Fibroblast of skin of left biceps (primary cell): ENCODE measurements at places on chromosomes 5 and 9.

DNA sequence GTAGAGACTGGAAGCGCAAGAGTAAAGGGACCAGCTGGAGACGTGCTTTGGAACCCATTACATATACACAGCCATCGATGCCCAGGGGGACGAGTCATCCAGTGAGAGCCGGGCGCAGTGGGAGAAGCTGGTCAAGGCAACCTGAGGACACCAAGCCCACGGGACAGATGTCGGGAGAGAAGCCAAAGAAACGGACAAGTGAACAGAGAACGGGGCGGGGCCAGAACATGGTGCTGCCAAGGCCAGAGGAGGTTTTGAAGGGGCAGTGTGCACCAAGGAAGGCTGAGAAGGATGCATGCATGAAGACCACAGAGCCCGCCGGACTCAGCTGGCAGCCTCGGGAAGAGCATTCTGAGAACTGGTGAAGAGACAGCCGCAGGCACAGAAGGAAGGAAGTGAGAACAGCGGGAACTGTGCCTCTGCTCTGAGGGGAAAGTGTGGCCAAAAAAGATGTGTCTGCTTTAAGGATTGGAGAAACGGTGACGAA, 20.3 kb downstream of the CAMSAP1 start:
- no peak for DNase-seq

GRCh38 chr9:117368684-117369230, 46.1 kb downstream of the ASTN2 start:
- DNase-seq, result no peak

- peak; percentile 1 for DNase-seq
Observed at GRCh38 chr5:40879163-40879942, 29.9 kb upstream of the C7 start.

- DNase-seq, result no peak
Observed at GRCh38 chr5:107359916-107360234, 310.9 kb downstream of the EFNA5 start.

DNA sequence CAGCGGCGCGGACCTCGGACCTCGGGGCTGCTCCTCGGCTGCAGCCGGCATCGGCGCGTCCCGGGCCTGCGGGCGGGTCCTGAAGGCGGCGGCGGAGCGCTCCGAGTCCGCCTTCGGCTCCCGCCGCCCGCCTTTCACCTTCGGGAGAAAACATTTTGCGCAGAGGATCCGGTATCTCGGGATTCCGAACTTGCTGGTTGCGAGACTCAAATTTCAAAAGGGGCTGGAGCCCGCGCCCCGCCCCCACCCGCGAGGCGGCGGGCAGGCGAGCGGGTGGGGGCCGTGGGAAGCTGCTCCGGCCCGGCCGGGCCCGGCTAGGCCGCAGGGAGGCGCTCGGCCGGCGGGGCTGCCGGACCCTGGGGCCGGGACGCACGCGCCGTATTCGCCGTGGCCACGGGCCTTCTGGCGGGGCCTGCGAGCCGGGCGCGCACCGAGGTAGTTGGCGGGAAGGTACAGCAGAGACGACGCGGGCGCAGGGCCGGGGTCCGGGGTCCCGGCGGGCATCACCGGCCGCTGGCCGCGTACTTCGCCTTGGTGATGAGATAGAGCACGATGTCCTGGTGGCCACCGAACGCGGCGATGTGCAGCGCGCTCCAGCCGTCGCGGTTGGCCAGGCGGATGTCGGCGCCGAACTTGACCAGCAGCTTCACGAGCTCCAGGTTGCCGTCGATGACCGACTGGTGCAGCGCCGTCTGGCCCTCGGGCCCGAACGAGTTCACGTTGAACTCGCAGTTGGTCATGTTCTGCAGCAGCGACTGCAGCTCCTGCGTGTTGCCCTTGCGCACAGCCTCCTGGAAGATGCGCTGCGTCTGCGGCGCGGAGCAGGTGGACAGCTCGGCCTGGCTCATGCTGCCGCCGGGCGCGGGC, 757 bp downstream of the NRARP start:
- no peak for DNase-seq

- no peak for DNase-seq
Observed at GRCh38 chr5:178625679-178626483, 969 bp downstream of the CLK4 start.

GRCh38 chr5:101425339-101425859, 522.3 kb upstream of the ST8SIA4 start:
- no peak for DNase-seq

- no peak for DNase-seq
Observed at GRCh38 chr5:86918246-86918645, 300.5 kb downstream of the COX7C start.

DNA sequence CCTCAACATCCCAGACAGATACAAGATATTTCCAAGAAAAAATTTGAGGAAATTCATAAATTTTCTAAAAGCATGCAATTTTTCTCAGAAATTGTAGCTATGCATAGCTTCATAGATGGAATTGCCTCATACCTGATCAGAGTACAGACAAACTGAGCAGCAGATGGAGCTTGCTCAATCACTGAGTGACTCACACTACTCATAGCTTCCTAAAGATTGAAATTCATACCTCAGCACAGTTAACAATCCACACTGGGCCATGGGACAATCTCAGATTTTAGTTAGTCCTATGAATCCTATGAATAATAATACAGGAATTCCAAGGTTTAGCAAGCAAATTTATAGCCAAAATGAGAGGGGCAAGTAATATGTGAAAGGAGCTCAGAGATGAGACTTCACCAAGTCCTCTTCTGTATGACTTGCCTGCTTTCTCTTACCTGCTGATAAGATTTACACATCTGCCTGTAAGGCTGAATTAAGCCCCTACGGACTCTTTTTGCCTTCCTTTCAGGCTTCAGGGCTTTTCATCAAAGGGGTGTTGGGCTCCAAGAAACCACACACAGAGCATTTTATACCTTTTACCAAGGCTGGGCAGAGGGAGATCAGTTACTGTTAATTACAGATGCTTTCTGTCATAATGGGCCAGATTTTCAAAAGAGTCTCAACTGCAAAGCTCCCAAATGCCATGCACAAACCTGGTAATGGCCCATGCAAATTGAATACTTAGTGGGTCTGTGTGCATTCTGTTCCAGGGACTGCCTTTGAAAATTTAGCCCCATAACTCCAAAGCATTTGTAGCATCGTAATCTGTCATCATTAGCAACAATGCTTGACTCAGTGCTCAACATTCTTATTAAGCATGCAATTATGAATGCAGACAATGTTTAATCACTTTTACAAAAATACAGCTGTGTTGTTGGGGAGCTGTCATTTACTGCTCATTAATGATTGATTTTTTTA, 439.3 kb downstream of the DTWD2 start:
- DNase-seq, result peak; percentile 91

DNA sequence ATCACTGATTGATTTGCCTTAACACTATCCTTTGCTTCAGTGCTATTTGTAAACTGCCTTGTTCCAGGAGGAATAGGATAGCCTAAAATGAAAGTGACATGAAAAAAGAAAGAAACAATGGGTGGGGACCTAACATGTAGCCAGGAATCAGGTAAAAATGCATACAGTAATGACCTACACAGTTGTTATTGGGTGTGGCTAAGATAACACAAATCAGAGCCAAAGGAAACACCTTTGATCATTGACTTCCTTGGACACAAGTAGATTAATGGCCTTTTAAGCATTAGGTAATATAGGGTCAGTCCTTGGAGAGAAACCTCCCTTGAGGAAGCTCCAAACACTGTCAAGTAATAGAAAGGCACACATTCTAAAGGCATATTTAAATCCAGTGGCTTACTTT, 220.4 kb downstream of the TRPM3 start:
- no peak for DNase-seq

- DNase-seq, result no peak
Observed at GRCh38 chr5:150052956-150053712, 33.2 kb downstream of the CSF1R start.

- peak; percentile 55 for DNase-seq
Observed at GRCh38 chr9:82170866-82171265, 182.3 kb downstream of the SPATA31D1 start.

DNA sequence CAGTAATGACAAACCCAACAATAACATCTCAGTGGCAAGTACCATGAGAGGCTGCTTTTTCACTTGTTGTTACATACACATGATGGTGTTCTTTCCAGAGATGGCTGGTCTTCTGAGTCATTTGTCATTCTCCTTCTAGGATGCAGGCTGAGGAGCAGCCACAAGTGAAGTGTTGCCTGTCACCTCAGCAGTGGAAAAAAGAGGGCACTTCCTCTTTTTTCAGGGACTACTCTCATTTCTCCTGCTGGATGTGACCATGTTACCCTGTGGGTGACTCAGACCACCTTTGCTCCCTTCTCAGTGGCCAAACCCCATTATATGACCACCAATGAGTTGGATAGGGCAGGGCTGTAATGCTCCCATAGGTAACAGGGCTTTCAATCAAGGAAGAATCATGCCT, 587.0 kb upstream of the ADAMTS16 start:
- no peak for DNase-seq

- DNase-seq, result no peak
Observed at GRCh38 chr5:124130816-124131215, 615.6 kb downstream of the ZNF608 start.

DNA sequence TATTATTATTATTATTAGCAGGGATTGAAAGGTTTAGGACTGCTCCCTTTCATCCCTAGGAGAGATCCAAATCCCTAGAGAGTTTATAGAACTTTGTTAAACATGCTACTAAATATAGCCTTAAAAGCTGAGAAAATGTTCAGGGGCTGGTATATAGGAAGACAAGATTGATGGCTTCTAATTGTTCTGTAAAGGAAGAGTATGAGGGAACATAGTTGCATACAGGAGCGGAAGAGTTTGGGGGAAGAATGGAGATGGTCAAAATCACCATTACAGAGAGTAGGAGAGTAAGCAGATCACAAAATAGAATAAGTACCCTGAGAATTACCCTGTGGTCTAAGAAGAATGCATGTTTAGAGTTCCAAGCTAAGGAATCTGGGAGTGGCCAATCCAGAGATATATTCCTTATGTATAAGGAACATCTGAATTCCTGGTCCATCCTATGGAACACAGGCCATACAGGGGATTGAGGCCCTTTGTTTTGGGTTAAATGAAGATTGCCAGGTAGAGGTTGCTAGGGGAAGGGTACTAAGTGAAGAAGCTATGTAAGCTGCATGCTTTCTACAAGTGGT, 158.0 kb upstream of the APC start:
- no peak for DNase-seq

DNA sequence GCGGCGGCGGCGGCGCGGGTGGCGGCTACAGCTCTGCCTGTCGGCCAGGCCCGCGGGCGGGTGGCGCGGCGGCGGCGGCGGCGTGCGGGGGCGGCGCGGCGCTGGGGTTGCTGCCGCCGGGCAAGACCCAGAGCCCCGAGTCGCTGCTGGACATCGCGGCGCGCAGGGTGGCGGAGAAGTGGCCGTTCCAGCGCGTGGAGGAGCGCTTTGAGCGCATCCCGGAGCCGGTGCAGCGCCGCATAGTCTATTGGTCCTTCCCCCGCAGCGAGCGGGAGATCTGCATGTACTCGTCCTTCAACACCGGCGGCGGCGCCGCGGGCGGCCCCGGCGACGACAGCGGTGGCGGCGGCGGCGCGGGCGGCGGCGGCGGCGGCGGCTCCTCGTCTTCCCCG, 296 bp downstream of the ZSWIM6 start:
- no peak for DNase-seq

GRCh38 chr5:90644132-90644531, 85.5 kb downstream of the ADGRV1 start:
- no peak for DNase-seq

- DNase-seq, result no peak
Observed at GRCh38 chr5:81517462-81517861, 123.5 kb upstream of the ACOT12 start.

GRCh38 chr5:172896465-172896864, 62.4 kb downstream of the ERGIC1 start:
- no peak for DNase-seq

- DNase-seq, result no peak
Observed at GRCh38 chr9:127426756-127427155, 2.6 kb downstream of the ZNF79 start.

- no peak for DNase-seq
Observed at GRCh38 chr5:110053824-110054223, 364.1 kb downstream of the MAN2A1 start.

GRCh38 chr9:23524607-23525155, 301.4 kb downstream of the ELAVL2 start:
- DNase-seq, result no peak

GRCh38 chr5:87190687-87191086, 77.0 kb upstream of the RASA1 start:
- DNase-seq, result no peak

DNA sequence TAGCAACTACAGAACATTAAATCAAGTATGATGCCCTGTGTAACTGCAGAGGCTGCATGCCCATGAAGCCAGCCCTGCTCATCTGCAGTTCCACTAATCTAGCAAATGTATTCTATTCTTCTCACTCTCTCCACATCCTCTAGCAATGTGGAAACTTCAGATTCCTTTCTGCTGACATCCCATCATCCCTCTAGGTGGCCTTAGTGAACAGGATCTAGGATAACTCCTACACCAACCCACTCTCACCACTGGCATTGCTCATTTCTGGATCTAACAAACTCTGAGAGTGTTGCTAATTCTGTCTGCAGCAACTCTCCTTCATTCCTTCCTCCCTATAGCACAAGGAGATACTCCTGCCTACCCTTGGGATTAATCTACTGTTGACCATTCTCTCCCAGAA, 80.8 kb downstream of the FAM81B start:
- peak; percentile 4 for DNase-seq

- DNase-seq, result no peak
Observed at GRCh38 chr9:110041452-110041851, 166.5 kb downstream of the C9orf152 start.
